Activated naive CD8-positive, alpha-beta T cell treated with anti-CD3 and anti-CD28 coated beads, Interleukin-2, amount 50 U/mL, for 16 hours (primary cell): ENCODE measurements at places on chromosomes 2 and 18.

DNA sequence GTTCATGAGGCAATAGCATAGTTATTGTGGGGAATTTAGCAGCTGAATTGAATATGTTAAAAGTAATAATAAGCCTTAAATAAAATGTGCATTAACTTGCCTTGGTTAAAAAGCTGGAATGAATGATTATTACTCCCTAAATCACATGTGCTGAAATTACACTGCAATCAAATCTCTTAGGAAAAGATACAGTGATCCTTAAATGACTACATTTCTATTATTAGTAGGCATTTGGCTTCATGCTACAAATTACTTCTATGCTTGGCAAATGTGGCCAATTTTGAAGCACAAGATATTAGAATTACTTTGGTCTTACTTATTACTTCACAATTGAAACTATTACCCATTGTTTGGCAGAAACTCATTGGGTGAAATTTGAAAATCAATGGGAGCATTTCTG is 5.4 kb downstream of the RND3 start:
- DNase-seq, result no peak

- DNase-seq, result no peak
Measured at GRCh38 chr2:159475793-159476192, 140.6 kb downstream of the BAZ2B start.

GRCh38 chr2:85810371-85811179 is 56.8 kb downstream of the ATOH8 start:
- DNase-seq, result no peak

GRCh38 chr2:111665551-111666116 is 218.4 kb downstream of the ANAPC1 start:
- DNase-seq, result no peak

DNA sequence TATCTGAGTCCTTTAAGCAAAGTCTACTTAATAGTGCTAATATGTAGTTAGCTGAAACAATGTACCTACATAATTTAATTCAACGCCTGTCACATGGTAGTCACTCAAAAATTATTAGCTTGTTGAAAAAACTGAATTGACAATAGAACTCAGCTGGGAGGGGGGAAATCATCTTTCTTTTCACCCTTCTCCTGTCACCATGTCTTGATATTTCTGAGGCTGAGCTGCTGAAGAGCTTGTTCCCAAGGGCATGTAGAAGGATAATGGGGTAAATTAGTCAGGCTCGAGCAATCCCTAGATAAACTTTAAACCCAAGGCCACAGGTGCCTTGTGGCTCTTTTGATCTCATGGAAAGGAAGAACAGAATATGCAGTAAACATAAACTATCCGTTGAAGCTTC is 339.6 kb upstream of the LRATD1 start:
- DNase-seq, result no peak

DNA sequence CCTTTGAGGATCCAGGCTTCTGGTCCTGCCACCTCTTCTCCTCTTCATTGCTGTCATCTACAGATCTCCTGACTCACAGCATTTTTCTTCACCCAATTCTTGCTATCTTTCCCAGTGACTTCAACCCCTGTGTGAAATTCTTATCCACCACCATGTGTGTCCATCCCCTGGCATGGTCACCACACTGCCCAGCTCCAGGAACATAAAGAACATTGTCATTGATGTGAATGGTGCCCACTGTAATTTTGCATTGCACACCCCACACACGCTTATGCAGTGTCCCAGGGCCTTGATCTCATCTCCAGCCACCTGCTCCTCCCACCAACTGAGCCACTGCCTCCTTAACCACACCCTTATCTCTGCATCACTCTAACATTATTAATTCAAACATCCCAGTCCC is 85.3 kb downstream of the C1D start:
- DNase-seq, result no peak
